Stimulated activated CD4-positive, alpha-beta T cell treated with anti-CD3 and anti-CD28 coated beads, Interleukin-15, amount 100 ng/mL, for 48 hours (primary cell): ENCODE measurements at places on chromosomes 13 and 19.

- DNase-seq = no peak
Observed at GRCh38 chr13:62932256-62932883, 1516.7 kb upstream of the PCDH20 start.

DNA sequence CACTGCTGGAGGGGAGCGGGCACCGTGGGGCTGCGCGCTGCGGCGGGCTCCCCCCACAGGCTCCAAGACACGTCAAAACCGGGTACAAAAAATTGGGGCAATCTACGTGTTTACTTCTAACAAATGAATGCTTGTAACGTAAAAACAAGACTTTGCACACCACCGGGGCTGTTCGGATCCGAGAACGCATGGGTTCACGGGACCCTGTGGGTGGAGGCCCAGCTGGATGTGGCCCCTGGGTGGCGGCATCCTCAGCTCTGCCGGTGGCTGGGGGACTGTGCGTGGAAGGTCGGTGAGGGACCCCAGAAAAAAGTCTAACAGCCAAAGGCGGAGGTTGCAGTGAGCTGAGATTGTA lies 10.3 kb upstream of the SLC7A10 start:
- no peak for DNase-seq

DNA sequence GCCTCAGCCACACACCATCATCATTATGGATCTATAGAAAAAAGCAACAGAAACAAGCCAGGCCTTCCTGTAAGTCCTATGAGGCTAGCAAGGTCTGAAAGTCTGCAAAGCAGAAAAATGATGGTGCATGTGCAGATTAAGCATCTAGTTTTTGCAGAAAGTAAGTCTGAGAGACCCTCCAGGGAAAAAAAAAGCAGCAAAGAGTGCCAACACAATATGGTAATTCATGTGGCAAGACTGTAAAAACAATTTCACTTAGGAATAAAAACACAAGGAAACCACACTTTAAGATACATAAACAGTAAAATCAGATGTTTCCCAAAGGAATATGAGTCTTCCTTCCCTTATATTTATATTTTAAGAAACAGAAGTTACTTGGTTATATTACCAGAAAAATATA lies 112.3 kb upstream of the FBXL3 start:
- DNase-seq = no peak

DNA sequence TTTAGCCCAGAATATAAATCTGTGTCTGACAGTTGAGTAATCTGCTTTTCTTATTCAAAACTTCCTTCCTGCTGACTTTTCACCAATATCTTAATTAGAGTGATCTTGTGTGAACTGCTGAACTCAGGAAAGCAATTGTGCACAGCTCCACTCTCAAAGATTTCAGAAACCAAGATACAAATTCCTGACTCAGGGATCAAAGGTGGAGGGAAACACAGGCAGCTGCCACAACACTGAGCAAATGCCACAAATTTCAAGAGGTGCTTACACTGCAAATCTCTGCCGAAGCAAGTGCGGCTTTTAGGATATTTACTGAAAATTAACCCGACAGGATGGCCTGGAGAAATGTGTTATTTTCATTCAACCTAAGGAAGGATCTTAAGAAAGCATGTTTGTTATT lies 111.4 kb downstream of the STOML3 start:
- no peak for DNase-seq

GRCh38 chr19:52648336-52649016 lies 10.3 kb upstream of the ZNF83 start:
- DNase-seq = no peak

- no peak for DNase-seq
Observed at GRCh38 chr13:110218581-110219201, 88.3 kb downstream of the COL4A1 start.

DNA sequence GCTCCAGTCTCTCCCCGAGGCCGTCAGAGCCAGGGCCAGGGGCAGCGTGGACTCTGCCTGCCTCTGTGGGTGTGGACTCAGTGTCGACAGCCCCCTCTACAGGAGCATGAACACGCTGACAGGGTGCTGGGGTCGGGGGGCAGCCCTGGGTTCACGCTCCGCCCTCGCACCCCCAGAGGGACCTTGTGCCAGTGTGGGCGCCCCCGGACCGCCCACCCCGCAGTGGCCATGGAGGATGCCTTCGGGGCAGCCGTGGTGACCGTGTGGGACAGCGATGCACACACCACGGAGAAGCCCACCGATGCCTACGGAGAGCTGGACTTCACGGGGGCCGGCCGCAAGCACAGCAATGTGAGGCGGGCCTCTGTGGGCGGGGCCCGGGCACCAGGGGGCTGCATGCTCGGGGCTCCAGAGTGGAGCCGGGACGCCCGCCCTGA lies 8.3 kb downstream of the TRPM4 start:
- DNase-seq = no peak

- no peak for DNase-seq
Observed at GRCh38 chr13:40376867-40377535, 289.4 kb downstream of the FOXO1 start.

- no peak for DNase-seq
Observed at GRCh38 chr13:40428354-40428753, 238.1 kb downstream of the FOXO1 start.

DNA sequence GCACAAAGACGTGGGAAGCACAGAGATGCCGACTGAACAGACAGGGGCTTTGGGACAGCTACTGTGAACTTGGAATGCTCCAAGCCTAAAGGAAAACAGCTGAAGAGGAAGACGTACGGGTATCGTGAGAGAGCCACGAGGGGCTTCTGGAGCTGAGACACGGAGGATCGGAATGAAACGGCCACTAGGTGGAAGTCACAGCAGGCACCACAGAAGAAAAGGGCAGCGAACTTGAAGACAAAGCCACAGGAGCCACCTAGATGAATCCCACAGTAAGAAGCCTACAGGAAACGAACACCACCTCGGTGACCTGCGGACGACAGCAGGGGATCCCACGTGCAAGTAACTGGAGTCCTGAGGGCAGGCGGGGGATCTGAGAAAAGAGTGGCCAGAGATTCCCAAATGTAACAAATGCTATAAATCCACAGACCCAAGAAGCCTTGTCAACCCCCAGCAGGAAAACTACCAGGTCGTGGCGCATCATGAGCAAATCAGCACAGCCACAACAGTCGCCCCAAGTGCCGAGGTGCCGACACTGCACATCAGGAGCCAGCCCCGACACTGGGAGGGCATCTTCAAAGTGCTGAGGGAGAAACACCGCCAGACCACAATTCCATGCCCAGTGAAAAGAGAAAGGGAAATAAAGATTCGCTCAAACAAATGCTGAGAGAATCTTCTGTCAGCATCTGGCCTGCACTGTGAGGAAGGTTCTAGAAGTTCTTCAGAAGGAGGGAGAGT lies 39.3 kb upstream of the ISYNA1 start:
- DNase-seq = no peak

- DNase-seq = no peak
Observed at GRCh38 chr19:29529646-29530539, 4.1 kb downstream of the VSTM2B start.

GRCh38 chr13:44140888-44141724 lies 232.5 kb upstream of the SERP2 start:
- DNase-seq = no peak

- no peak for DNase-seq
Observed at GRCh38 chr13:100526318-100527000, 62.1 kb downstream of the GGACT start.

DNA sequence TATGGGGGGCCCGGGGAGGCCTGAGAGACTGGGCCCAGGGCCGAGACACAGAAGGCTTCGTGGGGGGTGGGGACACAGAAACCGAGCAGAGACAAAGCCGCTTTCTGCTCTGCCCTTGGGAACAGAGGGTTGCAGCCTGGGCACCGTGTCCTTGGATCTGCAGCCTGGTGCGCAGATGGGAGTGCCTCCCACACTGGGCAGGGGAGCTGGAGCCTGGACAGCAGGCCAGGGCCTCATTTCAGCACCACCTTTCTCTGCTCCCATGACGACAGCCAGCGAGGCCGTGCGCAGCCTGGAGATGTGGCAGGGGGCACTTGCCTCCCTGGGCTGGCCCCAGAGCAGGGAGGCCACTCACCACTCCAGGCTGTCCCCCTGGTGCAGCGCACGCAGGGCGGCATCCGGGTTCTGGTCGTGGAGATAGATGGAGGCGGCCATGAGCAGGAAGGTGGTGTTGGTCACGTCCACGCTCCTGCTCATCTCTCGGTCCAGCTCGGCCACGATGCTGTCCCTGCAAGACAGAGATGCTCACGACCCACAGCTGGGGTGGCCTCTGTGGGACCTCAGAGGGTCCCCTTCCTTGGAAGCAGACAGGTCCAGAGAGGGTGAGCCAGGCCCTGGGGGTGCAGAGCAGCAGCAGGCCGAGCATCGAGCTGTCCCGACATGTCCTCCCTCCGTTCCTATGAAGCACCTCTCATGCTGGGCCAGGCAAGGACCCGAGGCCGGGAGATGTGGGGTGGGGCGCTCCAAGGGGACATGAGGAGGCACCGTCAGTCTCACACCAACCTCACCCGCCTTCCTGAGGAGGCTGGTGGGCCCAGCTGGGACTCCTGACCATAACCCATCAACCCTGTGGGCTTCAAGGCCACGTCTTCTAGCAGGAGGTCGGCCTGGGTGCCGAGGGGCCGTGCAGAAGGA lies 10.9 kb upstream of the CERS1 start:
- no peak for DNase-seq

GRCh38 chr19:38879400-38879751 lies 1.3 kb upstream of the RINL start:
- no peak for DNase-seq

DNA sequence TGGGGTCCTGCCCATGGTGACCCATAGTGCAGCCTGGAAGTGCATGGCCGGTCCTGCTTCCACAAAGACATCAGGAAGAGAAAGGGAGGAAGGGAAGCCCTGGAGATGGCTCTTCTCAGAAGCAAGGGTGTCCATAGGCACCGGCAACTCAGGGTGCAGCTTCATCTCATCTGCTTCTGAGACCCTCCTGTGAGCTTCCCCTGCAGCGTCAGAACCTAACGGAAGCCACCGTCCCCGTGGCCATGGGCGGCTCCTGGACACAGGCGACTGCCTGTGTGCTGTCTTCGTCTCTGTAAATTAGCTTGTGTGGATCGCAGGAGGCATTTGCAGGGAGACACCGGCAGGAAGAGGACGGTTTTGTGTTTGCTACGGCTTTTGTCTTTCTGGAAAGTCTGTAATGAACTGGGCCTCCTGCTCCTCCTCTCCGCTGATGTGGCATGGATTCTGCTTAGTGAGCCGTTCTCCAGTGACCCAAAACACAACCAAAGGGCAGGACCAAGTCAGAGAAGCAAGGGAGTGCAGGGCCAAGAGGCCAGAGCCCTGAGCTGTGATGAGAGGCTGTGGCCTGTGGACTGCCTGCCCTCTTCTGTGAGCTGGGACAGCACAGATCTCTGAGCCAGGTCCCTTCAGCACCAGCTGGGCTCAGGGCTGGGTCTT lies 2.5 kb downstream of the ATP4B start:
- no peak for DNase-seq

DNA sequence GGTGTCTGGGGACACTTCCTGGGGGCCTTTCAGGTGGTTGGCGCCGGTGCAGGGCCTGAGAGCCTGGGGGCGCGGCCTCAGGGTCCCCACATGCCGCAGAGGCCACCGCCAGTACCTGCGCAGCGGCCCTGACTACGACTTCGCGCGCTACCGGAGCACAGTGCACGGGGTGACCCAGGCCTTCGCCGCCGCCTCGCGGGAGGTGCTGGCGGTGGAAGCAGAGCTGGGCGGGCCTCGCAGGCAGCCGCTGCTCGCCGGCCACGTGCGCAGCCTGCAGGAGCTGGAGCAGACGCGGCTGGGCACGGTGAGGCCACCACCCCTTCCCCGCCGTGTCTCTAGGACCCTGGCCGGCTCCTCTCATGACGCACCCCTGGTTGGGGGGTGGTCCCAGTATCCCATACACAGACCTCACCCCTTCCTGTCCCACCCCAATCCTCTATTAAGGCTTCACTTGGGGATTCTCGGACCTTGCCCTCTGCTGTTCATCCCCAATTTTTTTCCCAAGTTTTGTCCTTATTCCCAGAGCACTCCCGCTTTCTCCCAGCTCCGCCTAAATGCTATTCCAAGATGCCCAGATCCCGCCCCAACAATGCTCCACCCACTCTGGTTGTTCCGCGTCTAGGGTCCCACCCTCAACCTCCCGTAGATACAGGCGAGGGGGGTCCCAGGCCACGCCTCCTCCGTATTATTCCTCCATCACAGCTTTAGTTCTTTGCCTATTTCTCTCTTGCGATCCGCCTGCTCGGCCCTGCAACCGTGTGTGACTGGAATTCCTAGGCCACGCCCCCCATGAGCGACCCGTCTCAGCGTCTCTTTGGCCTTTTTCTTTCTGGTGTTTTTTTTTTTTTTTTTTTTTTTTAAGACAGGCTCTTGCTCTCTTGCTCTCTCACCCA lies 1.0 kb downstream of the REX1BD start:
- peak; percentile 64 for DNase-seq
